Naive thymus-derived CD4-positive, alpha-beta T cell (primary cell): ENCODE measurements at places on chromosomes 6 and 20. TPM values are rescaled to one million over a fixed set of nuclear protein-coding genes. Genes with fewer than 3 reads are reported as not detected.

OR2J1 gene
- polyA plus RNA-seq, result not detected

PTCRA gene
- polyA plus RNA-seq, result not detected

SLC22A16 gene
- not detected for polyA plus RNA-seq

PRRT1 gene
- polyA plus RNA-seq, result 2.2 TPM

TRIM15 gene
- polyA plus RNA-seq, result not detected

DEFB119 gene
- polyA plus RNA-seq, result not detected

JPH2 gene
- not detected for polyA plus RNA-seq

WFDC10B gene
- not detected for polyA plus RNA-seq

SOX18 gene
- not detected for polyA plus RNA-seq

ZFP64 gene
- 12.8 TPM for polyA plus RNA-seq

POPDC3 gene
- polyA plus RNA-seq, result not detected

SEMG1 gene
- not detected for polyA plus RNA-seq

TTK gene
- polyA plus RNA-seq, result not detected

NOX3 gene
- not detected for polyA plus RNA-seq

MGME1 gene
- polyA plus RNA-seq, result 13.3 TPM

SRPK1 gene
- 31.9 TPM for polyA plus RNA-seq

ZNF311 gene
- 0.47 TPM for polyA plus RNA-seq

SPATS1 gene
- polyA plus RNA-seq, result not detected

SASH1 gene
- not detected for polyA plus RNA-seq

KCNQ5 gene
- 4.6 TPM for polyA plus RNA-seq

RSPH9 gene
- 0.96 TPM for polyA plus RNA-seq

ADGRF1 gene
- not detected for polyA plus RNA-seq

RTEL1 gene
- polyA plus RNA-seq, result 1.9 TPM

ID1 gene
- polyA plus RNA-seq, result not detected

TGM3 gene
- not detected for polyA plus RNA-seq

SRSF12 gene
- not detected for polyA plus RNA-seq

OXT gene
- 1.4 TPM for polyA plus RNA-seq

TFAP2C gene
- not detected for polyA plus RNA-seq

FAM83C gene
- polyA plus RNA-seq, result not detected

MEI4 gene
- polyA plus RNA-seq, result not detected

DEF6 gene
- polyA plus RNA-seq, result 234 TPM

ASXL1 gene
- 14.7 TPM for polyA plus RNA-seq

CCM2L gene
- polyA plus RNA-seq, result not detected

KIF25 gene
- not detected for polyA plus RNA-seq

NT5E gene
- 5.3 TPM for polyA plus RNA-seq

TUBB1 gene
- 0.22 TPM for polyA plus RNA-seq
